ENCODE measurements at places on chromosomes 2 and 18. TPM values are rescaled to one million over a fixed set of nuclear protein-coding genes. Genes with fewer than 3 reads are reported as not detected.

DNA sequence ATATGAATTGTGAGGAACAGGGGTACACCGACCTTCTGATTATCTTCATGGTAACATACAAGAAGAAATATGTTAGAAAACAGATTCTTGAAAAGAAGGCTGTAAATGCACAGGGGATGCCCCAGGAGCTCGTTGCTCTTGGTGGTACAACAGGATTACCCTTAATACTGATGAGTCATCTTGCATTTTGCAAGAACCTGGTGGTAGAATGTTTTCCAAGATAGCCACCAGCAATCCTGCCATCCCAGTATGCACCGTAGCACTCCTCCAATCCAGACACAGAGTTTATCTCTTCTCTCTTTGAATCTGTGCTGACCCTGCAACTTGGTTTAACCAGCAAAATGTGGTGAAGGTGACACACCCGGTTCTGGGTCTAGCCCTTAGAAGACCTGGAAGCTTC lies 238.3 kb downstream of the EN1 start:
- no peak overlapping the region for H3K27ac ChIP-seq
- no peaks in the 10 kb centered on the region for H3K4me1 ChIP-seq
- DNase-seq = no peak

DNA sequence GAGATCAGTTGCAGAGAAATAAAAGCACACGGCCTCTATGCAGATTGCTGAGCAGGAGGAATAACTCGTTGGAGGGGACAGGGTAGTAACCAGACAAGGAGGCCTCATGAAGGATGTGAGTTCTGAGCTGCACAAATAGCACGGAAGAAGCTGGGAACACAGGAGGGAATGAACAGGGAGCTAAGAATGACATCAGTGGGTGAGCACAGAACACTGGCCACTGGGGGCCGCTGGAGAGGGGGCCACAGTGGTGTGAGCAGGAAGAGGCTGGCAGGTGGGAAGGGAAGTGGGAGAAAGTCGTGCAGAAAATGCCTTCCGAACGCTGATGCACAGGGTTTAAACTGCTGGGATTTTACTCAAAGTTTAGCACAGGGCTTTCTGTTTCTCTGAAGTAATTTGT lies 61.0 kb downstream of the ZAP70 start:
- H3K4me3 ChIP-seq = no peak overlapping the region
- H3K27ac ChIP-seq = no peak overlapping the region
- H3K36me3 ChIP-seq = no peaks in the 10 kb centered on the region
- no peaks in the 10 kb centered on the region for H3K27me3 ChIP-seq
- no peaks in the 10 kb centered on the region for H3K4me1 ChIP-seq

DNA sequence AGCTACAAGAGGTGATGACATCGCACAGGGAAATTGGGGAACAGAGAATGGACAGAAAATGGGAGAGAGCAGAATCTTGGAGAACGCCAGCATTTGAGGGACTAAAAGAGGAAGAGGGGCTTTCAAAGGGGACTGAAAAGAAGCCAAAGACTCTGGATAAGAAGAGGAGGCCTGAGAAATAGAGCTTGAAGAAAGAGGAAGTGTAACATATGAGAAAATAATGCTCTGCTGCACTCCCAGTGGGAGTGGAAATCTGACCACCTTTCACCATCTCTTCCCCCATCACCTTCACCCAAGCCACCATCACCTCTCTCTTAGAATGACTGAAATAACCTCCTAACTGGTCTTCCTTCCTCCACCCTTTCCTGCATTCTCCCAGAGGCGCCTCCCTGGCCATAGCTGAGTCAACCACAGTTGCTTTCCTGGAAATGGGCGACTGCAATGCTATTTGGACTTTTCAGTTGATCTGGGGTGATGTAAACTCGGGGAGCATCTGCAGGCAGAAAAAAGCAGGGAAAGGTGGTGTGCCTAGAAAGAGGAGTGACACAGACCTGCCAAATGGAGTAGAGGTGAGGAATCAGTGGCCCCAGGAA lies 16.8 kb downstream of the CXCR1 start:
- H3K36me3 ChIP-seq = no peaks in the 10 kb centered on the region
- no peak for DNase-seq
- no peak overlapping the region for H3K4me3 ChIP-seq
- H3K27me3 ChIP-seq = no peaks in the 10 kb centered on the region

CRYBA2 gene
- total RNA-seq = not detected

TSPYL6 gene
- total RNA-seq = not detected

STARD6 gene
- total RNA-seq = 0.19 TPM

CCL20 gene
- total RNA-seq = 2.7 TPM

Measured in kidney (tissue), 22 donors.